Forelimb muscle (tissue), 1 donor: ENCODE measurements at places on chromosomes 7 and 10. TPM values are rescaled to one million over a fixed set of nuclear protein-coding genes. Genes with fewer than 3 reads are reported as not detected.

ATG9B gene
- polyA plus RNA-seq: 0.73 TPM

CYP17A1 gene
- 1.1 TPM for polyA plus RNA-seq

ZNF503 gene
- 10.8 TPM for polyA plus RNA-seq

CTAGE8 gene
- polyA plus RNA-seq: 0.75 TPM

- no peak for DNase-seq
Observed at GRCh38 chr7:73864981-73865711, 4.2 kb downstream of the TMEM270 start.

- DNase-seq: no peak
Observed at GRCh38 chr7:128155100-128155740, 85.9 kb upstream of the LEP start.

DNA sequence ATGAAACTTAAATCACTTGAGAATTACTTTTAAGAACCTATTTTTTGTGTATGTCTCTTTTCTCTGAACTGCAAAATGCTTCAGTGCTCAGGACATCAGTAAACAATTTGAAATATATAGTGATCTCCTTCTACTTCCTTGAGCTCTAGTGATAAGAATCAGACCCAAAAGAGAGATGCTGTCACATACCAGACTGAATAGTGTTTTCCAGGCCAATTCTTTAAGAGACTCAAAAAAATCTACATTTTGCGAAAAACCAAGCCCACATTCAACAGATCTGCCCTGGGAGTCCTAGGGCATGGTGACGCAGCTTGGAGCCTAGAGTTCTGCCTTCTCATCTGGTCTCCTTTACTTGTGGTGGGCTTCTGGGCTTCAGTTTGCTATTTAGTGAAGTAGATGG is 72.1 kb upstream of the SLC13A1 start:
- no peak for DNase-seq

DNA sequence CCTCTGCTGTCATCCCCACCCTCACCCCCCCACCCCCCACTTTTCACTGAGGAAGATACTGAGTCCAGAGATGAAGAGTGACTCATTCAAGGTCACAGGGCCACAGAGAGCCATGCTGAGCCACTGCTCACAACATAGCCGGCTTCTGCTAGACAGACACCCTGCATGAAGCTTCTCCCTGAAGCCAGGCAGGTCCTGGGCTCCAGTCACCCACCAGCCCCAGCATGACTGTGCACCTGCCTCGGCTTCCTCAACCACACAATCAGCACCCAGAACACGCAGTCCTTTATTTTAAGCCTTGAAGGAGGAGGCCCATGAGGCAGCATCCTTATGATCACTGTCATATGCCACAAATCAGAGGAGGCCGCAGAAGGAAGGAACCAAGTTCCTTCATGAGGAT is 19.2 kb upstream of the PRKAG2 start:
- no peak for DNase-seq

DNA sequence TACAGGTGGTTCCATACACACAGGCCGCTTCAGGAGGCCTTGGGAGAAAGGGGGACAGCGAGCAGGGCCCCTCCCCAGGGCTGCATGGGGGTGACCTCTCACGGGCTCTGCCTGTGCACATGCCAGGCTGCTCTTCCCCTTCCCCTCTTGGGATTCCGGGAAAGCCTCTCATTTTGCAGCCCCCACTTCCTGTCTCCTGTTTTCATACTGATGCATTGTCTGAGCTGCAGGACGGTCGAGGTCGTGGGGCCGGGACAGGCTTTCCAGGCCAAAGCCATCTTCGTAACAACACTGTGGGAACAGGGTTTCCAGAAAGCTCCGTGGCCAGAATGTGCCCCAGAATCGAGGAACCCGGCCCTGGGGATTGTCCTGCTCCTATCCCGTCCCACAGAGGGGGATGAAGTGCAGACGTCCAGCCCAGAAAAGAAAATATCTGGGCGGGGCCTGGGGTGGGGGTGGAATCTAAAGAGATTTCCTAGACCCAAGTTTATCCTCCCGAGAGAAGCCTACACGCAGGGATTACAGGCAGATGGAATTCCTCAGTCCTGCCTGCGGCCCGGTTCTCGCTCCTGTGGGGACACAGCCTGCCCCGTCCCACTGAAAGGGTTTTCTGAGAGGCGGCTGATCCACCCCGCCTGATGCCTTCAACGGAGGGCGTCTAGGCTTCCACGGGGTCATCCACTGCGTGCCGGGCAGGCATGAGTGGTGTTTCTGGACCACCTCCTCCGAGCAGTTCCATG is 29.5 kb upstream of the DNAAF5 start:
- no peak for DNase-seq

DNA sequence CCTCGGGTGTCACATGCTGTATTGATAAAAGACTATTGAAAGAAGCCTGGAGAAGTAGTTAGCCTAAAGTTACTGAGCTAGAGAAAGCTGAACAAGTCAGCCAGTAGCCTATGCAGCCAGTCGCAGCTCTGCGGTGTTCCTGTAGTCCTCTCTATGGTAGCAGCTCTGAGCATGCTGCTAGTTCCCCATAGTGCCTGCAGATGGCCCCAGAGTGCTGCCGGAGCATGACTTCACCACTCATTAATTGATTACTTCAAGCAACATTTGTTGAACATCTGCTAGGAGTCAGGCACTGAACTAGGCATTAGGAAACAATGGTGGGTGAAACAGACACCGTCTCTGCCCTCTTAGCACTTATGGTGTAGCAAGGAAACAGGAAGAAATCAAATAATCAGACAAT is 422.7 kb downstream of the SORCS3 start:
- no peak for DNase-seq

- no peak for DNase-seq
Observed at GRCh38 chr10:29820890-29821461, 186.2 kb upstream of the SVIL start.

GRCh38 chr7:368651-369475 is 78.9 kb downstream of the FOXL3 start:
- DNase-seq: no peak

GRCh38 chr10:126090443-126090842 is 194.1 kb downstream of the FANK1 start:
- DNase-seq: no peak

DNA sequence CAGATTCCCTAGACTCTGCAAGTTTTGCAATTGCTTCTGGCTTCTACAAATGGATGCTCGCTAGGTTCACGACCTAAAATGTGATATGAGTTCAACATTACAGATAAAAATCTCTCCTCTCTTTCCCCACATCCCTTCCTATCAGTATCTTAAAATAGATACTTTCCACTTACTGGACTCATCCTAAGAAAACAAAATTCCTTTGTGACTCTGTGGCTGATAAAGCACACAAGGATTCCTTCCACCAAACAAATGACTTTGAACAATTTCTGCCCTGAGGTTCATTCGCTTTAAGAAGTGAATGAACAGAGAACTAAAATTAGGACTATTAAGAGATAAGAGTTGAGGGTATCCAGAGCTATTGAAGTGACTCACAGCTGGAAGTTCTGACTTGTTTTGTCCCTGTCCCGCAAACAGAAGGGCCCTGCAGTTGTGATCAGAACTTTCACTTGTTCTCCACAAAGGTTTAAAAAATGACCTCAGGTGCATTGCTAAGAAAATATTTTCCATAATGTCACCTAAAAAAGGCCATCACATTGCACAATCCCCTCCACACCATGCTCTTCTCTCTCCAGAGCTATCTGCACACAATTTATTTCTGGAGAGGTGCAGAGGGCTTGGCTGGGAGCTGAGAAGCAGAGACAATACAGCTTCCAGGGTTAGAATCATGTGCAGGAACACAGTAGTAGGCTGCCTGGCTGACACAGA is 96.1 kb downstream of the PIP4K2A start:
- DNase-seq: no peak

DNA sequence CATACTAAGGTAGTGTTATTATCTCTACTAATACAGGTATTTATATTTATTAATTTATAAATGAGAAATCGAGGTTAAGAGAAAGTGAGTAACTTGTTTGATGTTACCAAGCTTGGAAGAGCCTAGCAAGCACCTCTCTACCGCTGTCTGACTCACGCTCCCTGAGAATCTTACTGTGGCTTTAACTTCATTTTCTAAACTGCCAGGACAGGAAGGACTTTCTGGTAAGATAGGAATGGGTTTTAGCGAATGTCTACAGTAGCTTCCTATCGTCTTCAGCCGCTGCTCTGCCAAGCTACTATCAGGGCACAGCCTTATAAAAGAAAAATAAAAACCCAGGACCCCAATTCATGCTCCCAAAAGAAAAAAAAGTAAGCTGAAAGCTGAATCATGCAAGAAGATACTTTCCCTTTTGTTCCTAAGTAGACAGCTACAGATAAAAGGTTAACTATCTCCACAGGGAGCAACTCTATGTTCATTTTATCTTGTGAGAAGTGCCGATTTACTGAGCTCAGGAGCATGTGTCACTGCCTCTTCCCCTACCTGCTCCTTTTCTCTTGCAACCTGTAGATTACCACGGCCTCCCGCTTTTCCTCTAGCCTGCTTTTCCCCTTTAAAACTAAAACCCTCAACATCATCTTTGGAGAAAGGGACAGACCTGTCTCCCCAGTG is 60.2 kb downstream of the THNSL1 start:
- DNase-seq: no peak

DNA sequence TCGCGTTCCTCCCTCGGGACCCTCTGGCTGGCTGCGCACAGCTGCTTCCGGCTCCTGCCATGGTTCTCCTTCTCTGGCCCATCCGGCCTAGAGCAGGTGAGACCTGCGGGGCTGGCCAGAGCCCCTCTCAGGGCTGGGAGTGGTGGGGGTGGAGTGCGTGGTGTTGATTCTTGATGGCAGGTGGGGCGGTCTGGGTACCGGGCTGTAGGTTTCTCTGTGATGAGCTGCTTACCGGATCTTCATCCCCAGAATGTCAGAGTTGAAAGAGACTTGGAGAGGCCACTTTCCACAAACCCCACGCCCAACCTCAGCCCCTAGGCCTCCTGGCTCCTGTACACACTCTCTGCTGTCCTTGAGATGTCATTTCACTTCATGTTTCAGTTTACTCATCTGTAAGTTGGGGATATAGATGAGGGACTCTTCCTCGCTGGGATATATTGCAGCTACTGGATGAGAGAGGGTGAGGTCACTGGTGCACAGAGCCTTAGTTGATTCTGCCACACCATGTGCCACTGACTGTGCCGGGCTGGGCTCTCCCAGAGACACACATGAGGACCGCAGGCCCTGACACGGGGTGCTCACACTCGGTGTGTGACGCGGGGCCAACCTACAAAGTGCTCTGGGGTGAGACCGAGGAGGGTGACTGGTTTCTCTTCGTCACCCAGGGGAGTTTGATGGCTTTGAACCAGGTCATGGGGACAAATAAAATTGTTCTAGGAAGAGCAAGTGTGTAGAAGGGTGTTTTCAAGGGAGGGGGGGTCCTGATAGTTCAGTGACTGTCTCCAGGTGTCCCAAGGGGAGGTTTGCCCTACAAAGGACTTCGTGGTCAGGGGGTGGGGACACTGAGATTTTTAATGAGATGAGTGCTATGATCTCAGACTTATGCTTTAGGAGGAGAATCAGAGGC is 29.5 kb downstream of the ZNF775 start:
- no peak for DNase-seq
